Activated CD8-positive, alpha-beta memory T cell treated with anti-CD3 and anti-CD28 coated beads for 1 hour (primary cell): ENCODE measurements at places on chromosomes 16 and 17.

DNA sequence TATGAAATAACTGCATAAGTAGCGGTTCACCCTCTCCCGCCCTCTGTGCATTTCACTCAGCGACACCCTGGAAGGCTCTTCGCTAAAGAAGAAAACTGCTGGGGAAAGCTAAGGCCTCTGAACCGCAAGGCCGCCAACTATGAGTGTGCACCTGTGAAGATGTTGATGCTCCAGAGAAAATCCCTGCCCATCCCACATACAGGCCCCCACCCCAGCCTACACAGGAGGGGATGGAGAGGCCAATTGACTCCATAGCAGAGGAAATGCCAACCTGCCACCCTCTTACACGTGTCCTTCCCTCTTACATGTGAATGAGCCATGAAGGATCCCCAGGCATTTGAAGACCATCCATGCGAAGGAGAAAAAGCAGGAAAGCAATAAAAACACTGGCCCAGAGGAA is 104.8 kb downstream of the MGAT5B start:
- DNase-seq: no peak

GRCh38 chr16:4695473-4696171 is 2.3 kb downstream of the NUDT16L1 start:
- DNase-seq: no peak

GRCh38 chr17:81579298-81579697 is 27.1 kb upstream of the FAAP100 start:
- DNase-seq: no peak

GRCh38 chr17:34740565-34741520 is 161.5 kb downstream of the TMEM132E start:
- no peak for DNase-seq

DNA sequence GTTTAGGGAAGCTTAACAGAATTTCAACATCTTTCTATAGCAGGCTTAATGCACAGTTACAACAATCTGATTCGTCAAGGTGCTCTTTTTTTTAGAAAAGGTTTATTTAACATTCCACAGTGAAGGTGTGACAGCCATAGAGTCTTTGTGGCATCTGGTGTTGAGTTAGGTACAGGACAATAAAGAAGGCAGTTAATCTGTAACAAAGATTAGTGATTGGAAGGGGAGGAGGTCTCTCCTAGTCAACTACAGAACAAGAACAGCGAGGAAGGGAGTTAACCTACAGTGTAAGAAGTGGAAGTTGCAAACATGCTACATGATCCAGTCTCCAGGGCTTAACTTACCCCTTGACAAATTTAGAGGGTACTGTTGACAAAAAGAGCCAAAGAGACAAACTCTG is 3.0 kb upstream of the ZDHHC7 start:
- no peak for DNase-seq

DNA sequence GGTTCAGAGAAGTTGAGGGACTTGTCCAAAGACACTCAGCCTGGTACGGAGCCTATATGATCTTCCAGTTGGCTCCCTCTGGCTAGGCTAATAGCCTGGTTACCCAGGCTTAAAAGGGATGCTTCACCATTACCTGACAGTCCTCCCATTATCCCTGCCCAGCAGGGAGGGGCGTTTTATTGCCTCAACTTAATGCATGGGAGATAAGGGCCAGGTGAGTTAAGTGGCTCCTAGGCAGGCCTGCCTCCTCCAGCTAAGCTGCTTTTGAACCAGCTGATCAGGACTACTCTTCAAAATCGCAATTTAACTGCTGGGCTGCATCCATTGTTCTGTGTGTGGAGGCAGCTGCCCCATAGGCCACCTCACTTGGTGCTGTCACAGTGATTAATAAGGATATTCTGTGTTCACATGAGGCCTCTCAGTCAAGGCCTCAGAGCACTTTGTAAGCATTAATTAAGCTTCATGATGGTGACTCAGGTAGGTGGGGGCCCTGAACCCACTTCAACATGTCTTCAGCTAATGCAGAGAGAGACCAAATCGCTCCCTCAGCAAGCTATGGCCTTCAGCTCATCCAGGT is 27.9 kb downstream of the SMPD3 start:
- DNase-seq: no peak

- no peak for DNase-seq
Measured at GRCh38 chr16:69381231-69381630, 4.6 kb downstream of the TERF2 start.

GRCh38 chr16:77213542-77214106 is 14.4 kb downstream of the SYCE1L start:
- no peak for DNase-seq

- no peak for DNase-seq
Measured at GRCh38 chr16:177394-177822, 928 bp downstream of the HBA1 start.

DNA sequence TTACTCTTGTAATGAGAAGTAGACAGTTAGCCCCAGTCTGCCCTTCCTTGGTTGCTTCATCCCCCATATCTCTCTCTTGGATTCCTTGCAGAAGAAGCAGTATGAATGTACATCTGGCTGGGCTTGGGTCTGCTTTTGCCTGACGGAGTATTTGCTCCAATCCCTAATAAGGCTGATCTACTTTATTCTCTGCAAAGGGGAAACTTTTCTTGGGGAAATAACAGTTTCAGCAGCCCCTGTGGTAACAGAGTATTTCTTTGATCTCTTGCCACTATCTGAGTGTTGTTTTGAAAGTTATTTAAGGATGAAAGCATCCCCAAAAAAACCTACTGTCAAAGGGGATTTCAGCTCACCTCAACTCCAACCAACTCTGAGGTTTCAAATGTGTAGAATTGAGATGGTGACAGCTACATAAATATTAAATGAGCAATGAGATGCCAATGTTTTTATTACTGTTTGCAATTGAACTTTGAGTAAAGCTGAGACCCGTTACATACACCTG is 168.9 kb upstream of the NOG start:
- DNase-seq: no peak

- DNase-seq: no peak
Measured at GRCh38 chr17:59160157-59161025, 4.8 kb downstream of the PRR11 start.

DNA sequence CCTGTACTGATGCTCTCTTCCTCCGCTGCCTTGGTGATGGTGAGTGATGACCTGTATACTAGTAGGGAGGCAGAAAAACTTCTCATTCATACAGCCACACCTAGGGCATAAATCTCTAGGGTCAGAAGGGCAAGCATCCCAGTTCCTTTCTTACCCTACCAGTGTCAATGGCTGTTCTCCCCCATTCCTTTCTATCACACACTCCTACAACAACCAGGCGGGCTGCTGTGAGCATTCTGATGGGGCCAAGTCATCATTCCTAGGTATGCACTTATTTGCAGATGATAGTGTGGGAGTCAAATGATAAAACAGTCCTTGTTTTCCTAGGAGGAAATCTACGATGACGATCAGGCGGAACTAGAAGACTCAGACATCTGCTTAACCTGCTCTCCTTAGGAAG is 14.0 kb upstream of the SLC6A4 start:
- DNase-seq: no peak

- DNase-seq: no peak
Measured at GRCh38 chr17:9110501-9110900, 89.2 kb downstream of the NTN1 start.

DNA sequence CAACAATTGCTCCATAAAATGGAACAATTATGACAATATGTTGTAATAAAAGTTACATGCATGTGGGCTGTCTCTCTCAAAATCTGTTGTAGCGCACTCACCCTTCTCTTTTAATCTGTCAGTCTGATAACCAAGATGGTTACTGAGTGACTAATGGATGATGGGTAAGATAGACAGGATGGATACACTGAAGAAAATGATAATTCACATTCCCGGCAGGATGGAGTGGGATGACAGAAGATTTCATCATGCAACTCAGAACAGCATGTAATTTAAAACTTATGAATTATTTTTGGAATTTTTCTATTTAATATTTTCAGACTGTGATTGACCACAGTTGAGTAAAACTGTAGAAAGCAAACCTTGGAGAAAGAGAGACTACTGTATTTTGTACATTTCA is 30.5 kb downstream of the CDH13 start:
- no peak for DNase-seq

DNA sequence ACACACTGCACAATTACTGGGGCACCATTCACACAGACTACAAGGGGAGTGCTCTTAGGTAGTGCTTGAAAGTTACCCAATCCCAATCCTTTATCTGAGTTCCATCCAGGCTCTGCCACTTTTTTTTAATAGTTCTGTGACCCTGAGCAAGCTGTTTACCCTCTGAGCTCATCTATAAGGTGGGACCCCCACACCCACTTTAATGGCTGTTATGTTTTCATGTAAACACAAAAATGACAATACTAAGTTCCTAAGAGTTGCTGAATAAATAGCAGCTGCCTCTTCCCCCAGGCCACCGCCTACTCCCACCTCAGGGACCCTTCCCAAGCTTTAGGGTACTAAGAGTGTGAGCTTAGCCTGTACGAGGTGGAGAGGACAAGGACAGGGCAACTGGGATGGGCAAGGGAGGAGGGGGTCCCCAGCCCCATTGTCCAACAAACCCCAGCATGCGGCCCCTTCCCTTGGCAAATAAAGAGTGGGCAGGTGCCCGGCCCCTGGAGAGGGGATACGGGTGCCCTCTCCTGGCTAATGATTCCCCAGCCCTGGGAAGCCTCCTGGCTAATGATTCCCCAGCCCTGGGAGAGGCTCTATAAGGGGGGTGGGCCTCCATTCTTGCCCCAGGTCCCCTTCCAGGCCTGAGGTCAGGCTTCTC is 14.6 kb downstream of the SLC13A2 start:
- no peak for DNase-seq

DNA sequence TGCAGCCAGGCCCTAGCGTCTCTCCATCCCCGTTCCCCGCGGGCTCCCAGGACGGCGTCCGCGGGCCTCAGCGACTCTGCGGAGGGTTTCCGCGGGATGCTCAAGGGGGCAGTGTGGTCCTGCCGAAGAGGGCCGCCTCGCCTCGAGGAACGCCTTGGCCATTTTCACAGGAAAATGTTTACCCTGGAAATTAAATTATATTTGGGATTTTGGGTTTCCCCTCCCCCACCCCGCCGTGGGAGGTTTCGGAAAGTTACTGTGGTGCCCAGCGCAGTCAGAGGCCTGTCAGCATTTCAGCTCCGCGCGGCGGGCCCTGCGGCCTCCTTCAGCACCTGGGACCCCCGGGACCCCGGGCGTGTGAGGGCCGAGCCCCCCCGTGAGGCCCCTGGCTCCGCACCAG is 94.5 kb downstream of the PCTP start:
- no peak for DNase-seq

DNA sequence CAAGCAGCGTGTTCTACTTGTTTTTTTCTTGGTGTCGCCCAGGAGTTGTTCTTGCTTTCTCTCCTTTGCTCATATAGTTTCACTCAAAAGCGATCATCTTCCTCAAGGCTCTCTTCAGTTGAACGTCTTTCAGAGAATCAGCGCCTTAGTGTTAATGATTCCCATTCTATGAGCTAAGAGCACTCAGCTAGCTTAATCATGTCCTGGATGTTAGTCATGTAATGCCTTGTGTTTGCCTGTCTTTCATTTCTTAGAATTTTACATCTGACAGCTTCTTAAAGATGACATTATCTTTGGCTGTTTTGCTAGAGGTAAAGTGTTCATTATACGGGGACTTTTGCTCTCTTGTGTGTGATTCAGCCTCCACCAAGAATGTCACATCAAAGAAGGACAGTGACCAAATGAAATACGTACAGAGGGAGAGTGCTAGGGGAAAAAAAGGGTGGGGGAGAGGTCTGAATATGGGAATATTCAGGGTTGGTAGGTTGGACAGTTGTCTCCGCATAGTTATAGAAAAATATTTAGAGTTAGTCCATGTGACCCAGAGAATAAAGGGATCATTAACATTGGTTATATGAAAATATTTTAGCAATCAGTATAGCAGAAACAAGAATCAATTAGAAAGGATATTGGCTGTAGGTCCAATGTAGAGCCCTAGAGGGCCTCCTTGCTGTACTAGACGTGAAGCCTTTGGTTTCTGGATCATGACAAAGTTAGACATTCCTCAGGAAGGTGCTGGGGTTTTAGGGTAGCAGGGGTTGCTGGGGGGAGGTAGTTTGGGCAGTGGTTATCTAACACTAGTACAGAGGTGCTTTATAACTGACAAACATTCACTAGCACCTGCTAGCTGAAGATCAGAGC is 31.9 kb upstream of the ANKFN1 start:
- DNase-seq: no peak

- DNase-seq: no peak
Measured at GRCh38 chr17:75810216-75810615, 25.6 kb downstream of the UNK start.

DNA sequence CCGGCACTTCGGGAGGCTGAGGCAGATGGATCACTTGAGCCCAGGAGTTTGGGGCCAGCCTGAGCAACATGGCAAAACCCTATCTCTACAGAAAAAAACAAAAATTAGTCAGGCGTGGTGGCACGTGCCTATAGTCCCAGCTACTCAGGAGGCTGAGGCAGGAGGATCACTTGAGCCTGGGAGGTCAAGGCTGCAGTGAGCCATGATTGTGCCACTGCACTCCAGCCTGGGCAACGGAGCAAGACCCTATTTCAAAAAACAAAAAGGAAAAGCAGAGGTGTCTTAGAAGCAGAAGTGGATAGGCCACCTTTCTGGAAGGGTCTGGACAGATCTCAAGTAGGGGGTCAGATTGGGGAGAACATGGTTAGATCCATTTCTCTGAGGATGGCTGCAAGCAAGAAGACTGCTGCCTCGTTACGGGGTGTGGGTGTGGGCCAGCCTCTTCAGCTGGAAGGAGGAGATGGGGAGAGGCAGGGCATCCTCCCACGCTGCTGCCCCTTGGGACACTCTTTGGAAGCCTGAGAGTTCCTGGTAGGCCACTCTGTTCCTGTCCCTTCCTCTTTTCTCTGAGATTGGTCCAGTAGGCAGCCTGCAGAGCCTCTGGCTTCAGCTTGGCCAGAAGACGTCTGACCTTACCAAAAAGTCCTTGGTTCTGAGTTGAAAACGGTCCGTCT is 208.0 kb downstream of the MSI2 start:
- DNase-seq: no peak

DNA sequence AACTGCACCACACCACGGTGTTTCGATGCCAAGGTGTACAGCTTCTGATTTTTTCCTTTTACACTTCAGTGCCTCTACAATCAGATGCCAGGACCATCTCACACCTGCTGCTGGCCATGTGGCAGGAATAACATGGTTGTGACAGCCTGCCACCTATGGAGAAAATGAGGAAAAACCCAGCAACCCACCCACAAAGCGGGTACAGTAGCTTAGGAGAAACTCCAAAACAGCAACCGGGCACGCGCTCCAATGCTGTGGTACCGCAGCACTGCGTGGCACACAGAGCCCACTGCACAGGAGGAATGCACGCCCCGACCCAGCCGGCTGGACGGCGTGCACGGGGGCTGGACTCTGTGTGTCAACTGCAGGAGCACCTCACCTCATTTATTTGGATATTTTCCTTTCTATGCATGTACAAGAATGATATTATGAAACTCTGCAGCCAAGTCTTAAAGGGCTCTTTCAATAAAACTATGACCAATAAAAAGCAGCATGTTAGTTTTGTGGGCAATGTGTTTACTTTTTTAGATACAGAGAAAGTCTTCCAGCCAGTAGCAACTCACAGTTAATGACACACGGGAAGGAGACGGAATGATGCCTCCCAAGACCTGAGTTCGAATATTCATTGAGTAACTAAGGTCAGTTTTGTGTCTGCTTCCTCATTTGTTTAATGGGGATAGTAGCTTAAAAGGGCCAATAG is 45.9 kb downstream of the MAP1LC3B start:
- no peak for DNase-seq

- no peak for DNase-seq
Measured at GRCh38 chr17:60134396-60135150, 15.2 kb upstream of the CA4 start.
